H9 (cell line): ENCODE measurements at places on chromosomes 4 and X.

GRCh38 chrX:47704736-47705135 lies 45.8 kb upstream of the UXT start:
- DNase-seq, result no peak

- DNase-seq, result no peak
Observed at GRCh38 chr4:89590128-89590527, 246.8 kb downstream of the SNCA start.

DNA sequence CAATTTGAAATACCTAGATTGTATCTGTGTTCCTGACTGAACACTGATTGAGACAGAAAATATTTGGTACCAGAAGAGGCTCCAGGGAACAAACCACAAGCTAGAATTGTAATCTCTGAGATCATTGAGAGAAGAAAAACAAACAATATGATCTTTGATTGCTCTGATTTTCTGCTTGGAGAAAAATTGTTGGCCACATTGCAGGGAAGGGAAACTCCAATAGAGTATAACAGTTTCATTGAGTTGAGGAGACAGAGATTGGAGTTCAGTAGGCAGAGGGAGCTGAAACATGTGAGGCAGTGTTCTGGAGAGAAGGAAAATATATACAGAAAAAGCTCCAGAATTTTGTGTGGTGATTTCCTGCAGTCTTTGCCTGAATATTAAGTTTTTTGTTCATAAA lies 158.2 kb downstream of the C4orf33 start:
- DNase-seq, result no peak

GRCh38 chr4:98828801-98829200 lies 100.1 kb downstream of the EIF4E start:
- DNase-seq, result peak; percentile 34

- DNase-seq, result no peak
Observed at GRCh38 chrX:3271183-3271833, 75.1 kb downstream of the MXRA5 start.

GRCh38 chr4:122476126-122476525 lies 19.6 kb upstream of the IL2 start:
- DNase-seq, result no peak

- DNase-seq, result no peak
Observed at GRCh38 chrX:22338740-22339139, 66.0 kb downstream of the CBLL2 start.

DNA sequence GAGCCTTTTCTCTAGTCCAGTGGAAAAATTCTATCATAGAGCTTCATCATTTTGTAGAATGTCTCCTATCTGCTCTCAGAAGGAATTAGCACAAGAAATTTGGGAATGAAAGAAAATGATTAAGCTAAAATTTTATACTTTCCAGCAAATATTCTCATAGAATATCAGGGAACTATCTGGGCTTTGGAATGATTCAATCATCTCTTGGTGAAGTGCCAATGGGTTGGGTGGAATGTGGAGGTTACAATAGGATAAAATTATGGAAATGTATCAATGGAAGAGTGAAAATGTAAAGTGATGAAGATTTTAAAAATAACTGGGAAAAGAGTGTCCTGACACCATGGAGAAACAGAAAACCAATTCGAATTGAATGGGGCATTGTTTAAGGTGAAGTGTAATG lies 119.0 kb upstream of the MID1 start:
- no peak for DNase-seq

DNA sequence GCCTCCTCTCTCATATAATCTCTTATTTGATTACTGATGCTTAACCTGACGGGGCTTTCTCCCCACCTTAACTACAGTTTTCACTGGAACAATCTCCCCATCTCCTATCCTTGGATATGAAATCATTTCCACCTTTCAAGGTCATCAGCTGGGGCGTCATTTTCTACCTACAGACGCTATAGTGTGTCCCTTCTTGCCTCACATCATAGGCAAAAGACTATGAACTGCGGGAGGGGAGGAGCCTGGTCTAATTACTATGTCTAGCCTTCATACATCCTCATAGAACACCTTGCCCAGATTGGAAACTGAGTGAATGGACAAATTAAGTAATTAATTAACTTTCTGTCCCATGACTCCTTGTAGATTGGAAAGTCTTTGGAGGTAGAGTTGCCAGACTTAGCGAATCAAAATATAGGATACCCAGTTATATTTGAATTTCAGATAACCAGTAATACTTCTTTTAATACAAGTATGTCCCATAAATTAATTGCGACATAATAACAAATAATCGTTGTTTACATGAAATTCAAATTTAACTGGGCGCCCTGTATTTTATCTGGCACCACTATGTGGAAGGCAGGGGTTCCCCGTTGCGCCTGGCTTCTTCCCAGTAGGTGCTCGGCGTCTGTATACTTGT lies 752 bp upstream of the ATP6AP2 start:
- DNase-seq, result no peak

GRCh38 chrX:95764972-95765451 lies 919.6 kb upstream of the DIAPH2 start:
- peak; percentile 63 for DNase-seq

GRCh38 chrX:6917666-6918065 lies 229.8 kb upstream of the STS start:
- DNase-seq, result no peak

GRCh38 chr4:42344749-42345148 lies 52.5 kb upstream of the SHISA3 start:
- DNase-seq, result no peak
